Pulmonary artery endothelial cell (primary cell): ENCODE measurements at places on chromosomes 4 and X. TPM values are rescaled to one million over a fixed set of nuclear protein-coding genes. Genes with fewer than 3 reads are reported as not detected.
A peak's percentile ranks its signal among the peaks of the same experiment; 100 is the strongest.

Gene FOXO4
- total RNA-seq = 5.3 and 7.2 TPM in 2 replicates

Gene MSX1
- 2.7 and 4.1 TPM in 2 replicates for total RNA-seq

Gene SMS
- 251 and 252 TPM in 2 replicates for total RNA-seq

Gene DHRSX
- 18.3 and 23.7 TPM in 2 replicates for total RNA-seq

Gene GAGE12C
- not detected in 2 replicates for total RNA-seq

Gene FAM149A
- 0.28 and 0.40 TPM in 2 replicates for total RNA-seq

Gene F8A3
- 0.56 and 0.86 TPM in 2 replicates for total RNA-seq

Gene FGF16
- 3.3 and 4.5 TPM in 2 replicates for total RNA-seq

- DNase-seq = no peak
Observed at GRCh38 chr4:173288698-173289352, 45.3 kb downstream of the HMGB2 start.

DNA sequence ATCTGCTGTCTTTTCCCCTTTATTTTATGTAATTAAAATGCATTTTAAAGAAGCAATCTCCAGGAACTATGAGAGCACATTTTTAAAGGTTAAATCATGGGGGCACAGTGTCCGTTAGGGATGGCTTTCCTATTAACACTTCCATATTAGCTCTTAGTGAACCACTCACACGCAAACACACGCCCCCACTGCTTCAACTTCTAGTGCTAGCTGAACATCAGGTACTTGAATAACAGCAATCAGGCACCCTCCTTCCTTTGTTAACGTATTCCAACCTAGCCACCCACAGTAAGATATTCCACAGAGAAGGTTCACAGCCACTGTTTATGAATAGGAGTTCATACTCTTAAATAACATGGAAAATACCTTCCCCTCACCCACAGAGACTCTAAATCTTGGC is 9.3 kb downstream of the TMEM255A start:
- DNase-seq = no peak

DNA sequence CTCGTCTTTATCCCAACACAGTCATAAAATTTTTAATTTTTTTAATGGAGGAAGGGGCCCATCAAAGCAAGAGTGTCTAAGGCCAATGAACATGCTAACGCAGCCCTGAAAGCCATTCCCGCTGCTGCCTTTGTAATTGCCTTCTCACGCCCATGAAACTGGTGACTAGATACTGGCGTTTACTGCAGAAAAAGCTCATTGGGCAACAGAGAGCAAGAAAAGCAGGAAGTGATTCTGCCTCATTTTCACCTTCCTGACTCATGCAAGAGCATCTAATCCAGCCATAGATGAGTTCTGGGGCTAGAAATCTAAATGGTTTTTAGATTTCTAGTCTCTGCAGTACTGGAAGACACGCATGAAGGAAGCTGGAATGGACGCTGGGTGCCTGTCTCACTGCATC is 72.5 kb downstream of the ANXA3 start:
- no peak for DNase-seq

GRCh38 chr4:172514011-172514410 is 654.6 kb upstream of the GALNT7 start:
- DNase-seq = no peak

DNA sequence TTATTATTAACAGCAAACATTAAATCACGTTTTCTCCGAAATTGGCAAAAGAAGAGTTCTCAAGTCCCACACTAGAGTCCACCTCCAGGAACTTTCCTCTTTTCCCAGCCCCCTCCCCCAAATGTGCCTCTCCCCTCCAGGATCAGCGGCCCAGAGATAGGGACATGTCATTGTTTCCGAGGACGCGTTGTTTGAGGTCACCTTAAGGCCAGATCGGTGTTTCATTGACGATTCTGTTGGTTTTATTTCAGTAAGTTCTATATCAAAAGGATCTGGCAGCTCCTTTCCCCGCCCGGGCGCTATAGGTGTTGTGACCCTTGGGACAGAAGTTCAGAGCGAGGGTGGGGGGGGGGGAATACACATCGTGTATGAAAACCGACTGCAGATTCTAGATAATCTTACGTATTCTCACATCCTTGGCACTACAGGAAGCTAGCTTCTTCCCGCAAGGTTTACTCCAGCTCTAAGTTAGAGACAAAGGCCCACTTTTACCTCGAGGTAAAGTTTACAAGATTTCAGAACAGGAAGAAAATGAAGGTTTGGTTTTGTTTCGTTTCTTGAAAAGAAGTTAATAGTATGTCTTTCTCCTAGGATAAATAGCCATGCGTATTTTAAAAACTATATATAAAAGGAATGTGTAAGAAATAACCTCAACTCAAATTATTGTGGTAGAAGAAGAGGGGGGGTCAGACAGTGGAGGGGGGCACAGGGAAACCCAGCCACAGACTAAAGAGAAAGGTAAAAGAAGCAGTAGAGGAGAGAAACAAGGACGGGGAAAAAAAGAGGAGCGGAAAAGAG is 739 bp upstream of the MSX1 start:
- DNase-seq = no peak

GRCh38 chrX:93791304-93791703 is 117.3 kb downstream of the FAM133A start:
- DNase-seq = no peak

DNA sequence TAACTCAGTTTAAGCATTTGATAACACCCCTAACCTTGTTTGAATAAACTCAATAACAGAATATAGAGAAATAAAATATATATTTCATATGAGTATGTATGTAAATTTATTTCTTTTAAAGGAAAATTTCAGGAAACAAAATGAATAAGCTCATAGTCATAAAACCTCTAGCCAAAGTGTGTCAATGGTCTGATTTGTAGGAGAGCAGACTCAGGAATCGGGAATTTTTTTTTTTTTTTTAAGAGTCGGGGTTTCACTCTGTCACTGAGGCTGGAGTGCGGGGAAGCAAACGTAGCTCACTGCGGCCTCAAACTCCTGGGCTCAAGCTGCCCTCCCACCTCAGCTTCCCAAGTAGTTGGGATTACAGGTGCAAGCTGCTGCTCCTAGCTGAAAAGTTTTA is 2.4 kb downstream of the PKD2 start:
- DNase-seq = no peak

- peak; percentile 10 for DNase-seq
Observed at GRCh38 chr4:67934628-67935027, 28.7 kb downstream of the TMPRSS11A start.

- no peak for DNase-seq
Observed at GRCh38 chr4:13892739-13893105, 265.2 kb upstream of the BOD1L1 start.

GRCh38 chr4:15521442-15522039 is 51.9 kb downstream of the CC2D2A start:
- no peak for DNase-seq

DNA sequence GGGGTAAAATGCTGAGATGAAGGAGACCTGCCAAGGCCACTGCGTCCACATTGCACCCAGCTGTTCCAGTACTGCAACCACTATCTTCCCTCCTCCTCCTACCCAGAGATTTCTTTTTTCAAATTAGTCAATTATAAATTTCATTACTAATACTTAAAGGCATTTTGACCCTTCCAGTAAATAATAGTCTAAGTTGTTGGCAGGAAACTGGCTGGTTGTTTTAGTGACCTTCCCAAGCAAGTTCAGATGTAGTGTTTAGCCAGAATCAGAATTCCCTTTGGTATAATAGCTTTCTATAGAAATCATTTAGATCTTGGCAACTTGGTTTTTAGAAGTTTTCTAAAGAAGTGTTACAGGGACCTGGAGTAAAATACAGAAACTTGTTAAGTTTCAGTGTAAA is 66.0 kb downstream of the AASDH start:
- no peak for DNase-seq

- DNase-seq = no peak
Observed at GRCh38 chr4:22019676-22020075, 71.1 kb upstream of the KCNIP4 start.

DNA sequence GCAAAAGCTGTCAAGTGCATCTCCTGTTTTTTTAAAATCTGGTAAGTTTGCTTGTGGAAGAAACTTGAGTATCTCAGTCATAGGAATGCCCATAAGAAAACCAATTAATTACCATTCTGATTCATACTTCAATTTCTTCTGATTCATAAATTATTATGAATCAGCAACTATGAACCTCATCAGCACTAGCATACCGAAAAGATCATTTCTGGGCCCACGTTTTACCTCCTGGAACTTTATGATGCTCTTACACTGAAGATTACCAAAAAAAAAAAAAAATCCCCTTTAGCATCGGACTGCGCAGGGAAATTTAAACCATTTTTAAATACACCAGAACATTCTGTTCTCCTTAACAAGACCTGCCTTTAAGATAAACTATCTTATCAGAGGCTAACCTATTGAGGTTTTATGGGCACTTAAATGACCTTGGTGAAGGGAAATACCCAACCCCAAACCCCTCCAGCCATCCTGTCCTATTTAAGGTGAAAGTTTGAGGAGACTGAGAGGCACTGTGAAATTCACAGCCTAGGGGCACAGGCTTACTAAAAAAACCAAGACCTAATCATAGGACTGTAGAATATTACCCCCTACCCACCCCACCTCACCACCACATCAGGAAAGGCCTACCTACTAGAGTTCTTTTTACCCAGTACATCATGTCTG is 38.2 kb upstream of the ABCG2 start:
- DNase-seq = no peak

DNA sequence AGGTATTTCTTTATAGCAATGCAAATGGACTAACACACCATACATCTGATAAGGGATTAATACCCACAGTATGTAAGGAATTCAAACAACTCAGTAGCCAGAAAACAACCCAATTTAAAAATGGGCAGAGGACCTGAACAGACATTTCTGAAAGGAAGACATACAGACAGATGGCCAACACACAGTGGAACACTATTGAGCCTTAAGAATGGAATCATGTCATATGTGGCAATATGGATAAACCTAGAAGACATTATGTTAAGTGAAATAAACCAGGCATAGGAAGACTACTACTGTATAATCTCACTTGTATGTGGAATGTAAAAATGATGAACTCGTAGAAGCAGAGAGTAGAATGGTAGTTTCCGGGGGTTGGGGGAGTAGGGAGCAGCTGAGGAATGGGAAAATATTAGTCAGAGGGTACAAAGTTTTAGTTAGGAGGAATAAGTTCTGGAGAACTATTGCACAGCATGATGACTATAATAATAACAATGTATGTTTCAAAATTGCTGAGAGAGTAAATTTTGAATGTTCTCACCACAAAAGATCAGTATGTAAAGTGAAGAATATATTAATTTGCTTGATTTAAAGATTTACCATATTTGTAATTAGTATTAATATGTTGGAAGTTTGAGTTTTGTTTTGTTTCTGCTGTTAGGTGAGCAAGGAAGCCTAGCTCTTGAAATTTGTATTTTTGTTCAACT is 25.2 kb downstream of the WDR44 start:
- no peak for DNase-seq

- DNase-seq = no peak
Observed at GRCh38 chrX:134020910-134021309, 35.5 kb upstream of the GPC3 start.

GRCh38 chr4:25925486-25926201 is 11.6 kb downstream of the SMIM20 start:
- DNase-seq = no peak

- DNase-seq = no peak
Observed at GRCh38 chr4:3771164-3771809, 5.1 kb downstream of the ADRA2C start.

GRCh38 chrX:65589304-65589703 is 54.7 kb upstream of the LAS1L start:
- DNase-seq = no peak

GRCh38 chrX:107646735-107647134 is 18.4 kb downstream of the PRPS1 start:
- DNase-seq = no peak

- DNase-seq = peak; percentile 24
Observed at GRCh38 chr4:83548151-83548905, 12.4 kb downstream of the GPAT3 start.
